Activated CD4-positive, CD25-positive, alpha-beta regulatory T cell treated with anti-CD3 and anti-CD28 coated beads, Interleukin-2, amount 50 U/mL, for 16 hours (primary cell): ENCODE measurements at places on chromosomes 7 and 10.

DNA sequence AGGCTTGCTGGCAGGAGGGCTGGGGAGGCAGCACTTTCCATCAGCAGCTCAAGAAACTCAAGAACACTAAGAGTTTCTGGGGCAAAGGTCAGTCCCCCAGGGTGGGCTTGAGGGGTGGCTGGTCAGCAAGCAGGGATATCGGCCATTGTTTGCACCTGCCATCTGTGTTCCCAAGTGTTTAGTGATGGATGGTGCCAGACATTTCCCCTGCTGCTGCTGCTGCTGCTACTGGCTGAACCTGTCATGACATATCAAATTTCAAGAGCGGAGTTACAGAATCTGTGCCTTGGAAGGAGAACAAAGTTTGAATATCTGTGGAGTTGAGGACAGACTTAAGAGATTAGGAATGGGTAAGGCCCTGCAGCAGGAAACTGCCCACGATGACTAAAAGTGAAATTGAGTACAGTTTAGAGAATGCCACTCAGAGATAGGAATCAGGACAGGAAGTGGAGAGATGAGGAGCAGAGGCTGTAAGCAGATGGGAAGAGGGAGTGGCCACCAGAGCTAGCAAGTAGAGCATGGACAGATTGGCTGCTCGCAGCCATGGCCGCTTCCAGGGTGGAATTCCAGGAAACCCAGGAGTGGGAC is 39.2 kb upstream of the PPP1R3C start:
- no peak for DNase-seq

GRCh38 chr10:84328418-84329195 is at the start of gene CCSER2:
TSS of gene CCSER2 (plus strand) at chr10:84328589. CDS start at chr10:84371053, 42,464 bp downstream.
- peak; percentile 79 for DNase-seq

- DNase-seq, result no peak
These were observed 83.5 kb upstream of the INSIG1 start for GRCh38 chr7:155213955-155214740.

DNA sequence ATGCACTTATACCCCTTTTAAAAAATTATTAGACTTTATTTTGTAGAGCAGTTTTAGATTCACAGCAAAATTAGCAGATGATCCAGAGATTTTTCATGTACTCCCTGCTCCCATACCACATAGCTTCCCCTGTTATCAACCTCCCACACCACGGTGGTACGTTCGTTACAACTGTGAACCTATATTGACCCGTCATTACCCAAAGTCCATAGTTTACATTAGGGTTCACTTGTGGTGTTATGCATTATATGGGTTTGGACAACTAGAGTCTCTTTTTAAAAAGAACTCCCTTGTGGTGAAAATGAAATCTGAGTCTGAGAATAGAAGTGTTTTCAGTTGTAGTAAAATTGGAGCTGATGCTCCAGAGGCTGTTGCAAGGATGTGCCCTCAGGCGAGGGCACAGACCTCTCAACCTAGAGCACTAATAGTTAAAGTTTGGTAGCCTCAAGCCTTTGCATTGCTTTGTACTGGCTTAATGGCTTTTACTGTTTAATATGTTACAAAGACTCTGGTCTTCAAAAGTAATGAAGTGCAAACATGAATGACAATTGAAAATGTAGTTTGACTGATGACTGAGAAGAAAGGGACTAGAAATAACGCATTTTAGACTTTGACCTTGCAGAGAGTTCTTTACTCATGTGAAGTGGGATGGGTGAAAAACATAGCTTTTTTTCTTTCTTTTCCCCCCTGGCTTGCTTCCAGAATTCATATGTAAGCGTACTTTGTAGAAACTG is 30.6 kb upstream of the CSTF2T start:
- no peak for DNase-seq

DNA sequence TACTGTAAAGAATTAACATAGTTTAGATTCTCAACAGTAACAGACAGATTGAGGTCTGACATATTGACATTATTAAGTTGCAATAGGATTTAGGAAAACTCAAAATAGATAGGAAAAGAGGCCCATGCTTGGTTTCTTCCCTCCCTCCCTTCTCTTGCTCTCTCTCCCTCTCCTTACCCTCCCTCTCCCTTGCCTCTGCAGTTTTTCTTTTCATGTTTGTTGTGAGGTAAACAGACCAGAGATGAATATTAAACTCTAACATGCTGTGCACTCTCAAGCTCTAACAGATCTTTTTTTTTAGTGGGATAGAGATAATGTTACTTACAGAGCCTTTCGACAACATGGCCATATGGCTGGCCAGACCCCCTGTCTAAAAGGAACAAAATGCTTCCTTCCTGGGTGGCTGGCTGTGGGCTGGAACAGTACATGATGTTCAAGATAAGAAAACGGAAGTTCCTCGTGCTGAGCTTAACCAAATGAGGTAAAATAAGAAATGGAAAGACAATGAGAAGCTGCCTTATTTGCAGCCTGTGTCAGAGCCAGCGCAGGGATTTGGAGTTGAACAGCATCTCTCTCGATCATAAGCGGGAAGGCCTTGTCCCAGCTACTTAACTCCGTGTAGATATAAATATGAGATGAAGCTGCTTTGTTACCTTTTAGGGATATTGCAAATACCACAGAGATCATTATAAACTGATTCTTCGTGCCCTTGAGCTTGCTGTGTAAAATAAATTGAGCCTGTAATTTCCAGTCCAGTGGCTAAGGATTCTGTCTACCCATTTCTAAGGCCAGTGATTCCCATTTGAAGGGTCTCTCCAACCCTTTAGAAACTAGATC is 391.9 kb upstream of the NPVF start:
- DNase-seq, result no peak

DNA sequence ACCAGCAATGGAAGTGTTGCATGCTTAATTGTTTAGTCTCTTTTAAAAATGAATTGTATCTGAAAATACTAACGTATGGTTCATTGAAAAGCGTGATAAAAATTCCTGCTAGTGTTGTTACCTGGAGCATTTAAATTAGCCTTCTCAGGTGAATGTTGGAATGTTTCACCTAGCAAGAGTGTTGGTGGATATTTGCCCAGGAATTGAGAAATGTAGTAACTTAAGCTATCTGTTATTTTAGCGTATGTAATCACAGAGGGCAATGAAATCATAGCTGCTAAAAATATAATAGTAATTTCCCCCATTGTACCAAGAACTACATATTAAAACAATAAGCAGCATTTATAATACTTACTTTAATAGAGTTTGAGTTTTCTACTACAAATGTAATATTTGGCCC is 166.1 kb upstream of the KIAA1217 start:
- DNase-seq, result no peak

GRCh38 chr10:69456880-69457693 is 5.8 kb downstream of the TSPAN15 start:
- DNase-seq, result no peak

- DNase-seq, result no peak
These were observed 10.7 kb downstream of the HIP1 start for GRCh38 chr7:75727881-75728593.

DNA sequence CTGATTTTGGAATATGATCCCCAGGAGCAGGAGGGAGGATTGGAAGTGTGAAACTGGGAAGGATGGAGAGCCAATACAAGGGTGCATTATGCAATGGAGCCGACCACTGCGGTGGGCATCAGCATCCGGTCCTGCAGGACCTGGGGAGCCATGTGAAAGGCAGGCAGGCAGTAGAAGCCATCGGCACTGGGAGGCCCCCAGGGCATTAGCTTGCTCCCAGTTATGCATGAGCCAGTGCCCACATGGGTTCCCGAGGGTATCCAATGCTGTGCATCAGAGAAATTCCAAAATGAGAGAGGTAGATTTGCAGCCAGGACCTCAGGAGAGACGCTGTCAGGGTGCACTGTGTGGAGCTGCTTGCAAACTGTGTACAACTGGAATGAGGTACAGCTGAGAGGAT is 8.7 kb upstream of the KCP start:
- no peak for DNase-seq

- no peak for DNase-seq
These were observed 17.1 kb downstream of the LRRN3 start for GRCh38 chr7:111108000-111108399.

DNA sequence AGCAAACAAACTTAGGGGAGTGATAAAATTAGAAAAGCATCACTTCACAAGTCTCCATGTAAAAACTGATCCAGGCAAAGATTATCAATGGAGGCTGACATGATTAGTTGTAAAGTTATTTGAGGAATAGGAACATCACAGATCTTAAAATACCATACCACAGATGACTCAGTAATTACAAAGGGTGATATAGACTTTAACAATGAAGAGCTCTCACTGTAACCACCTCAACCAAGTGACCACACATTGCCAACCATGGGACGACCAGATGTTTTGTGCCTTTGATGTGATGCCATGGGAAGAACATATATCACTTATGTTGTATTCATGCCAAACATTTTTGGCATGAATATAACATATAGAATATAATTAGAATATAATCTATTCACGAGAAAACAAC is 11.7 kb downstream of the AASS start:
- no peak for DNase-seq
